ENCODE measurements at places on chromosomes 2 and 18.

- DNase-seq, result no peak
Measured at GRCh38 chr18:31791817-31792579, 31.3 kb upstream of the SLC25A52 start.

- peak; percentile 92 for DNase-seq
Measured at GRCh38 chr2:174615871-174616436, 18.4 kb upstream of the WIPF1 start.

GRCh38 chr2:18975506-18976167, 382.8 kb downstream of the OSR1 start:
- DNase-seq, result no peak

DNA sequence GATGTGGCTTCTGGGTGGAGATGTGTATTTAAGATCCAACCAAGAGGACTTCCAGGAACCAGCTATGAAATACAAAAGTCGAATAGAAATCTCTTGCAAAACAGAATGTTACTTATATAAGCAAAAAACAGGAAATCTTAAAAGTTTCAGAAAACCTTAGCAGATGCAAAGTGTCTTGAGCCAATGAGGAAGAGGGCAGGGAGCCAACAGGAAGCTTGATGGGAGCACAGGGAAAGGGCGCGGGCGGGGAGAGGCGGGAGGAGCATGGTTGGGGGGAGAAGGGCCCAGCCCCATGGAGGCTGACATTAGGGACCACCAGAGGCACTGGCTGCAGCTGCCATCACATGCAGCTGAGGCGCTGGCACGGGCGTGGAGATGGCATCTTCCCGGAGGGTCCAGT, 203.3 kb downstream of the SNTG2 start:
- no peak for DNase-seq

DNA sequence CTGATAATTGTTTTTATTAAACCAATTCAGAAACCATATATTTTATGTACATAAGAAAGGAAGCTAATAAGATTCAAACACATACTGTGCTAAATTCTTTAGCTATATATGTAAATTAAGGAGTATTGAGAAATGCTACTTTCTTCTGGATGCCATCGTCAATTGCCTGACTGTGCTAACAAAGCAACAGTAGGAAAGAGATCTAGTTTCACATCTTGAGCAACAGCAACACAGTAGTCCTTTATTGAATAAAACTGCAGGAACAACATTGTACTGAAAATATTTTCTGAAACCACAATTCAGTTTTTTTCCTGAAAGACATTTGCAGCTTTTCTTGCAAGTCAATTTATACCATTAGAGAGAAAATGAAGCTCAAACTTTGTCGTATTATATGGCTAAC, 1404.9 kb upstream of the SLC39A10 start:
- peak; percentile 4 for DNase-seq

Data from HT1080 (cell line).